NCI-H146 (cell line): ENCODE measurements at places on chromosomes 12 and 14.
A peak's percentile ranks its signal among the peaks of the same experiment; 100 is the strongest.

DNA sequence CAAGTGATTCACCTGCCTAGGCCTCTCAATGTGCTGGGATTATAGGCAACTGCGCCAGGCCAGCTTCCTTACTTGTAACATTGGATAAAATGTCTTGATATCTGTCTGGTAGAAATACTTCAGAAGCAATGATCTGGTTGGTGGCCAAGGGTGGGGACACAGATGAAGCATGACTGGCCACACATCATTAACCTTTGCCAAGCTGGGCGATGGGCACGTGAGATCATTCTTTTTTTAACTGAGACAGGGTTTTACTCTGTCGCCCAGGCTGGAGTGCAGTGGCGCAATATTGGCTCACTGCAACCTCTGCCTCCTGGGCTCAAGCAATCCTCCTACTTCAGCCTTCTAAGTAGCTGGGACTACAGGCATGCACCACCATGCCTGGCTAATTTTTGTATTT lies 31.1 kb downstream of the PLEKHH1 start:
- no peak for DNase-seq

- no peak for DNase-seq
These were observed 9.8 kb downstream of the DAD1 start for GRCh38 chr14:22579236-22579635.

- no peak for DNase-seq
These were observed 21.0 kb upstream of the MAGOHB start for GRCh38 chr12:10634427-10634826.

DNA sequence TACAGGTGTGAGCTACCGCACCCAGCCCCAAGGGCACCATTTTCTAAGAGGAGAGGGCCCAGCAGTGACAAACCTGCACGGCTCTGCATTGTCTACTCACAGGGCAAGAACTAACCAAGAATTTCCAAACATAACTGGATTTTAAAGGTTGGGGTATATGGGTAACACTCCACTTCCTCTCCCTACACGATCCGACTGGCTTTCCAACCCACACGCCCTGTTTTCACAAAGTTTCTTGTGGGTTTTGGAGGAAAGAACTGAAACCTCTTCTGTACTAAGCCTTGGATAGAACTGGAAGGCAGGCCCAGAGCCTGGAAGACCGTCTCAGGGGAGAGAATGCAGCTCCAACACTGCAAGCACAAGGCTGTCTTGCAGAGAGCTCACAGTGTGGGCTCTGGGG lies 24.9 kb downstream of the SNRNP35 start:
- no peak for DNase-seq

- DNase-seq = no peak
These were observed 248.3 kb downstream of the FBXL14 start for GRCh38 chr12:1346126-1346525.

- no peak for DNase-seq
These were observed 2.6 kb downstream of the ITPR2 start for GRCh38 chr12:26830363-26830762.

DNA sequence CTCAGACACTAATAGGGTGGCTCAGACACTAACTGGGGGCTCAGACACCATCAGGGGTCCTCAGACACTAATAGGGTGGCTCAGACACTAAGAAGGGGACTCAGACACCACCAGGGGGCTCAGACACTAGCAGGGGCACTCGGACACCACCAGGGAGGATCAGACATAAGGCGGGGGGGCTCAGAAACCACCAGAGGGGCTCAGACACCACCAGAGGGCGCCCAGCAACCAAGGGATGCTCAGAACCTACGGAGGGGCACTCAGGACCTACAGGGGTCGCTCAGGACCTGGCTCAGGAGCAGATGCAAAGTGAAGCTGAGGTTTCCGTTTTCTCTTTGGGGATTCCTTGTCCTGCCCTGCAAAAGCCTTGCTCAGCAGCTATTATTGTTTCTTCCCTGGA lies 448.5 kb downstream of the TMEM121 start:
- DNase-seq = no peak

- no peak for DNase-seq
These were observed 49.7 kb downstream of the FAM222A start for GRCh38 chr12:109763201-109763841.

DNA sequence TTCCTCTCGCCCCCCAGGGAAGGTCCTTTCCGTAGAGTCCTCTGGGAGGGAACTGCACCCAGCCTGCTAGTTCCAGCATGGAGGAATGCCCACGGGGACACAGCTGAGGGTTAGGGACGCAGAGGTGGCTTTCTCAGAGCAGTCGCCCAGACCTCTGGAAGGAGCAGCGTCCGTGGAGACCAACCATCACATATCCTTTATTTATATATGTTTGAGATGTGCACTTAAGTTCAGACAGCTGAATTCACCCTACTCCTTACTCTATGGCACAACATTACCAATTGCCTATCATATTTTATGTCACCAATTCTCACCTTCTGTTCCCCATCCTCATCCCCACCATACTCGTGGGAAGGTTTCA lies 305.6 kb upstream of the DIO3 start:
- DNase-seq = no peak

DNA sequence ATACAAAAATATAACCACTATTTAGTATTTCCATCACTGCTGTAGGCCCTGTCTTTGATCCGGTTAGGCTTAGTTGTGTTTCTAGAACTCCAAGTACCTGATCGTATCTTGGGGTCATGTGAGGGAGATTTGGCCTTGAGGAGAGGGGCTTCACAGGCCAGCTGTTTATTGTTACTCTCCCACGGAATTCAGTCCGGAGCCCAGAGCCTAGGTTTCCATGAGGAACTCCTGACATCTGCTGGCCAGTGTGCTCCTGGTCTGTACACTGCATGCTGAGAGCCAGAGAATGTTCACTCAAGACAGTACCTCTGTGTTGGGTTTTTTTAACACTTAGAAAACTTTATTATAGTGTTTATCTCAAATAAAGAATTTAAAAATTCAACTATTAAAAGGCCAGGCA lies 341.0 kb upstream of the TMEM132C start:
- DNase-seq = peak; percentile 0

GRCh38 chr12:79407671-79408622 lies 282.8 kb downstream of the PAWR start:
- peak; percentile 17 for DNase-seq

DNA sequence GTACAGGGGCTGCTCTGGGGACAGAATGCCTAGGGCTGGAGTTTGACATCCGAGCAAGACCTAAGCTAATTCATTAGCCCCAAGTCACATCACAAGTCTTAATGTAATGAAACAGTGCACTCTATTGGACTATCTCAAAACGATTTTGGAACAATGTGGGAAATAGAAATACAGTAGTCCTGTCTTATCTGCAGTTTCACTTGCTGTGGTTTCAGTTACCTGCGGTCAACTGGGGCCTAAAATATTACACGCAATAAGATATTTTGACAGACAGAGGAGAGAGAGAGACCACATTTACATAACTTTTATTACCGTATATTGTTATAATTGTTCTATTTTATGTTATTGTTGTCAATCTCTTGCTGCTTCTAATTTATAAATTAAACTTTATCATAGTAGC lies 21.1 kb downstream of the MOAP1 start:
- DNase-seq = no peak

DNA sequence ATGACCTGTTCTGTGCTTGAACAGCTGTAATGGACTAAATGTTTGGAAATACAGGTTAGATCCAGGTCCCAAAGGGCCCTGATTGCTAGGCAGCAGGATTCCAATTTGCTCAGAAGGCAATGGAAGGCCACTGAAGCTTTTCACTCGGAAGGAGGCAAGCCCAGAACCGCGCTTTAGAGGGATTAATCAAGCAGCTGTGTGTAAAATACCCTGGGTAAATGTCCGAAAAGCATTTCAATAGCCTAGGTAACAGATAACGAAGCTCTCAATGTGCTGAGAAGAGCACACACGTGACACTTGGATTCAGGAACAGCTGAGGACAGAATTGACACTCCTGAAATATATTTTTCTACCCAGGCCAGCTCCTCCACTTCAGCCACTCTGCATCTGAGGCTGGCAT lies 436.1 kb downstream of the TMEM132D start:
- no peak for DNase-seq

- DNase-seq = no peak
These were observed 14.8 kb downstream of the SLC25A29 start for GRCh38 chr14:100291305-100292075.

DNA sequence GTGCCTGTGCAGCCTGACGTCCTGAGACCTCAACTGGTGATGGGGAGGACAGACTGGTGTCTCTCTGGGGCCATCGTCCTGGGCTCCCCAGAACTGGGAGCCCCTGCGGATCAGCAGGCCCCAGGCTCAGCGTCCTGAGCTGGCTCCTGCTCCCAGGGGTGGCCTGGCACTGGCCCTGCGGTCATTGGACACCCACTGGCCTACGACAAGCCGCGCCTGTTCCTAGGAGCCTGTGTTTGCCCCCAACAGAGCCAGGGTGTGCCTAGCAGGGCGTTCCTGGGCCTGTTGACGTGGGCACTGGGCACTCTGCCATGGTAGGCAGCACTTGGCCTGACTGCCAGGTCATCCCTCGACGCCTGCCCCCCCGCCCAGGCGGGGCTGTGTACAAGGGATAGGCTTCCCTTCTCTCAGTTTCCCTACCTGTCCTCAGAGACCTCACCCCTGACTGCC lies 8.4 kb downstream of the ADSS1 start:
- DNase-seq = no peak

- no peak for DNase-seq
These were observed 333.8 kb downstream of the CACNA1C start for GRCh38 chr12:2386566-2386965.

DNA sequence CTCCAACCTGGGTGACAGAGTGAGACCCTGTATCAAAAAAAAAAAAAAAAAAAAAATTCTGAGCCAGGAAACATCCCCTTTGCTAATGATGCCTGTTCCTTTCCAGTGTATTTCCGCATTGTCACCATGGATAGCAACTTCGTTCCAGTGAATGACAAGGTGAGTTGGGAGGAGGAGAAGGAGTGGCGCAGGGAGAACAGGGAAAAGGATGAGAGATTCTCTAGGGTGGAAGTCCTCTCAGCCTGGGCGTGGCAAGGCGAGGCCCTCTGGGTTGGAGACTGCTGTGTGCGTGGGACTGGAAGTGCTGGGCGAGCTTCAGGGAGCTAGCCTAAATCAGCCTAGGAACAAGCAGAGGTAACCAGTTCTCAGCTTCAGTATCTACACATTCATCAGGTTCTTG lies 7.2 kb downstream of the A2ML1 start:
- DNase-seq = no peak

- DNase-seq = no peak
These were observed 133.0 kb upstream of the RASSF8 start for GRCh38 chr12:25825446-25825845.

GRCh38 chr12:32285021-32285420 lies 114.3 kb upstream of the FGD4 start:
- DNase-seq = no peak

DNA sequence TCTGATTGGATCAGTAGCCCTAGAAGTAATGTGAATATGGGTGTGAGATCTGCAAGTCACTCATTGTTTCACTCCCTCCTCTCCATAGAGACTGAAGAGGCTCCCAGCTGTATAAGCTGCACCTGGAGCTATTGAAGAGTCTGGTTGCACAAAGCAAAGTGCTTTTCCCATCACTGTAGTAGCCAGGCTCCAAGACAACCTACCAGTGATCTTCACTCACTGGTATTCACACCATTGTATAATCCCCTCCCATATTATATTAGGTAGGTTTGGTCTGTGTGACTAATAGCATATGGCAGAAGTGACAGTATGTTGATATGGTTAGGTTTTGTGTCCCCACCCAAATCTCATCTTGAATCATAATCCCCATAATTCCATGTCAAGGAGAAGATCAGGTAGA lies 64.4 kb downstream of the ZFC3H1 start:
- no peak for DNase-seq

DNA sequence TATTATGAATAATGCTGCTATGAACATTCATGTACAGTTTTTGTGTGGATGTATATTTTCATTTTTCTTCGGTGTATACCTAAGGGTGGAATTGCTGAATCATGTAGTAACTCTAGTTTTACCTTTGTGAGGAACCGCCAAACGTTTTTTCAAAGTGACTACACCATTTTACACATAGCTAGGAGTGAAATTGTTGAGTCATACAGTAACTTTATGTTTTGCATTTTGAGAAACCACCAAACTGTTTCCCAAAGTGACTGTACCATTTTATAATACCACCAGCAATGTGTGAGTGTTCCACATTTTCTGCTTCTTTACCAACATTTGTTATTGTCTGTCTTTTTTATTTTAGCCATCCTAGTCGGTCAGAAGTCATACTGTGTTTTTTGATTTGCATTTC lies 3.1 kb upstream of the TPH2 start:
- no peak for DNase-seq

- DNase-seq = peak; percentile 31
These were observed 755 bp downstream of the SETD1B start for GRCh38 chr12:121804417-121805111.

GRCh38 chr12:80632835-80633234 lies 74.6 kb upstream of the MYF6 start:
- peak; percentile 56 for DNase-seq

DNA sequence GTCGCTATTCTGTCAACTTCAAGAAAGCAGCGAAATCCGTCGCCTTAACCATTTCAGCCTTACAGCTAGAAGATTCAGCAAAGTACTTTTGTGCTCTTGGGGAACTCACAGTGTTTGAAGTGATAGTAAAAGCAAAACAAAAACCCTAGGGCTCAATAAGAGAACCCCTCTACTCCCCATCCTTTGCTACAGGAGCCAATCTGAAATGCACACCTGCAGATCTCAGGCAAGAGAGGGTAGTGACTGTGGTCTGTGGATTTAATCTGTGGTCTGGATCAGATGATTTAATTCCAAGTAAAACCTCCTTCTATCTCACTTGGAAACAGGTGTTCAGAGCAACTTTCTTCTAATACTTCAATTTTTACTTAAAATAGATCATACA lies 422.9 kb upstream of the OR4E1 start:
- no peak for DNase-seq

DNA sequence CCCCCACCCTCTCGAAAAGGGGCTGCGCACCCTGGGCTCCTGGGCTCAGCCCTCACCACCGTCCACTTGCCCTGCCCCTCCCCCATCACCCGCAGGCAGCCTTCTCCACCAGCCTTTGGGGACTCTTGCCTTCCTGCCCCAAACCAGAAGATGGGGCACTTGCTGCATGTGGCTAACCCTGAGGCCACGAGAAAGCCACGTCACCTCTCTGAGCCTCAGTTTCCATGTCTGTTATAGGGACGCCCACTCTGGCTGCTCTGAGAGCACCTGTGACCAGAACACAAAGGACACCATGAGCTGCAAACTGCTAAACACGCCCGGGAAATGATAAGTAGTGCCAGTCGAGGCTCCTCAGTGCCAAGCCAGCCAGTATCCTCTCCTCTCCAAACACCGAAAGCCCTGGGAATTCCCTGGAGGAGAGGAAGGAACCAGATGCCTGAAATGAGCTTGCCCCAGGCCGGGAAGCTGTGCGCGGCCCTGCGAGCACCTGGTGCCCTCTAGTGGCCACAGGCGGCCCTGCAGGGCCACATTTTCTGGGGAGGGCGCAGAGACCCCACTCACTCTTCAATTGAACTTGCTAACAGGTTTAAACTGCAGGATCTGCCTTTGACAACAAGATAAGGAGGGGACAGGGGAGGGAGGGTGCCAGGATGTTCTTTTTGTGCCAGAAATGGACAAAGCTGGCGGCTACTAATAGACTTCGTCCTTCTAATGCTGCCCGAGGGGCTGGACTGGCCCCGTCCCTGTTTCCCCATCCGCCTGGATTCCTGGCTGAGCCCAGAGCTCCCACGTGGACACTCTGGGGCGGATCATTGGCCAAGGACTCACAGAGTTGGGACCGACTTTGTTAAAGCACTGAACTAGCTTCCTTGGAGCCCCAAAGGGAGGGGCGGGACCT lies 10.2 kb upstream of the SERPINA9 start:
- no peak for DNase-seq
